ENCODE measurements at places on chromosomes 12 and 14. TPM values are rescaled to one million over a fixed set of nuclear protein-coding genes. Genes with fewer than 3 reads are reported as not detected.
A peak's percentile ranks its signal among the peaks of the same experiment; 100 is the strongest.

DNA sequence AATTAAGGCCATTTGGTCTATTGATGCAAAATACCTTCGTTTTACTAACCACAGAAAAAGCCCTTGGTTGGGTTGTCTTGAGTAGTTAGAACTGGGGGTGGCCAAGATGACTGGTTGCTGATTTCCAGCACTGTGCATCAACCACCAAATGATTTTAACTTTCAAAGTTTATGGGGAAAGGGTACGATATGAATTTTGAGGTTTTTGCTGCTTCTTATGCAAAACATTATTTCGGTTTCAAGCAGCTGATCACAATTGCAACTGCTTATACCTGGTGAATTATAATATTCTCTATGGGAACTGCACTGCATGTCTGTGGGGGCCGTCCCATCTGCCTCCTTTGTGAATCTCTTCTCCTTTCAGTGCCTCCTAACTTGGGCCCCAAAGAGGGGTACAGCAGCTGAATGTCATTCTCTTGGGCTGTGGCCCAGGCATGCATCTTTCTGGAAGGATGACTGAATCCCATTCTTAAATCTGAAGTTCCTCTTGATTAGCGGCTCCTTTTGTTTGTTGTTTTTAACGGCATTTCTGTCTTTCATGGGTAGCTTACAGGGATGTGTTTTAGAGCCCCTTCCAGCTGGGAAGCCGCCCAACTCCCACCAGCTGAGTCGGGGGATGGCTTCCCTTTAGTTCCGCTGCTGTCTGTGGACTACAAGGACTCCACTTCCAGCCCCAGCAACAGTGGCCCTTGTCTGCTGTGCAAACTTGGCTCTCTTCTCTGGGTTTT is 479.8 kb downstream of the ZFP36L1 start:
- no peak overlapping the region for H3K27ac ChIP-seq
- no peaks in the 10 kb centered on the region for H3K36me3 ChIP-seq
- H3K4me3 ChIP-seq: no peak overlapping the region
- H3K4me1 ChIP-seq: peaks cover 6% of the 10 kb centered on the region

GRCh38 chr14:47826809-47827208 is 151.4 kb upstream of the MDGA2 start:
- H3K36me3 ChIP-seq: no peaks in the 10 kb centered on the region
- no peak for DNase-seq
- H3K4me3 ChIP-seq: no peak overlapping the region
- no peak overlapping the region for H3K27ac ChIP-seq
- H3K4me1 ChIP-seq: no peaks in the 10 kb centered on the region

GRCh38 chr12:19165451-19165850 is 35.9 kb downstream of the PLEKHA5 start:
- H3K27ac ChIP-seq: no peak overlapping the region
- H3K4me1 ChIP-seq: no peaks in the 10 kb centered on the region
- no peak for DNase-seq
- H3K27me3 ChIP-seq: no peaks in the 10 kb centered on the region

- no peak for DNase-seq
- H3K36me3 ChIP-seq: no peaks in the 10 kb centered on the region
- H3K4me1 ChIP-seq: no peaks in the 10 kb centered on the region
- H3K27ac ChIP-seq: no peak overlapping the region
- peaks cover 7% of the 10 kb centered on the region for H3K27me3 ChIP-seq
- no peak overlapping the region for H3K4me3 ChIP-seq
These were observed 57.3 kb upstream of the TMEM132D start for GRCh38 chr12:129961091-129961490.

- no peaks in the 10 kb centered on the region for H3K27me3 ChIP-seq
- no peaks in the 10 kb centered on the region for H3K4me1 ChIP-seq
- H3K4me3 ChIP-seq: no peak overlapping the region
These were observed 16.5 kb upstream of the SERPINA4 start for GRCh38 chr14:94544726-94545125.

DNA sequence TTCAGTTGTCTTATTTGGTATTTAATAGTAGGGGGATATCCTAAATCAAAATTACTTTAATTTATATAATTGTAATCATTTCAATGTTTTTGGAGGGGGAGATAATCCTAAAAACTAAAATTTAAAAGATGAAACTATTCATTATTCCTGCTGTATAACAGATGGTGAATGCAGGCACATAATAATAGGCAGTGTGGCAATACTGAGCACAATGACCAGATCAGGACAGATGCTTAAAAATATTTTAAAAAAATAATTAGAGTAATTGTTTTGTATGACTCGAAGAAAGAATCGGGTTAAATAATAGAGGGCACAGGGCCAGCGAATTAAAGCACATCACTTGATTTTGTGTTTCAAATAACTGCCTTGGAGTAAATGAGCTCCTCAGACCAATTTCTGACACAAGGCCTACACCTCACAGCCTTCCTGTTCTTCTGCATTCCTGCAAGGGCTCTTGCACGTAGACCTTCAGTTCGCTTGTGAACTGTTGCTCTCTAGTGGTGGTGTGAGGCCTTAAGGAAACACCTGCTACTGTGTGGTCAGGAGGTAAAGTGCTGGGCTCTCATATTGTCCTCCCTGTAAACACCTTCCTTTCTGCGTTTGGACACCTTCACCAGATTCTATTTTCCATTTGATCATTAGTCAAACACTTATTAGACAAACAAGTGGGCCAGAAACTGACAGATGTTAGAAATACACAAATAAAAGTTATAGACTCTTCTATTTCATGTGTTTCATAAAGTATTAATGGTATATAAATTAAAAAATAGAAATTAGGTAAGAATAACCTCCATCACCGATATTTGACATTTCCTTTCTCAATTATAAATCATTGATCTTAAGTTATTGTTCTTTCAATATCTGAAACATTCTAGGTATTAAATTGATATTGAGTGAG is 29.3 kb upstream of the KLRF1 start:
- no peak overlapping the region for H3K4me3 ChIP-seq
- H3K36me3 ChIP-seq: no peaks in the 10 kb centered on the region
- H3K4me1 ChIP-seq: peaks cover 42% of the 10 kb centered on the region
- H3K27ac ChIP-seq: peak overlapping the region; percentile 54
- no peaks in the 10 kb centered on the region for H3K27me3 ChIP-seq

DNA sequence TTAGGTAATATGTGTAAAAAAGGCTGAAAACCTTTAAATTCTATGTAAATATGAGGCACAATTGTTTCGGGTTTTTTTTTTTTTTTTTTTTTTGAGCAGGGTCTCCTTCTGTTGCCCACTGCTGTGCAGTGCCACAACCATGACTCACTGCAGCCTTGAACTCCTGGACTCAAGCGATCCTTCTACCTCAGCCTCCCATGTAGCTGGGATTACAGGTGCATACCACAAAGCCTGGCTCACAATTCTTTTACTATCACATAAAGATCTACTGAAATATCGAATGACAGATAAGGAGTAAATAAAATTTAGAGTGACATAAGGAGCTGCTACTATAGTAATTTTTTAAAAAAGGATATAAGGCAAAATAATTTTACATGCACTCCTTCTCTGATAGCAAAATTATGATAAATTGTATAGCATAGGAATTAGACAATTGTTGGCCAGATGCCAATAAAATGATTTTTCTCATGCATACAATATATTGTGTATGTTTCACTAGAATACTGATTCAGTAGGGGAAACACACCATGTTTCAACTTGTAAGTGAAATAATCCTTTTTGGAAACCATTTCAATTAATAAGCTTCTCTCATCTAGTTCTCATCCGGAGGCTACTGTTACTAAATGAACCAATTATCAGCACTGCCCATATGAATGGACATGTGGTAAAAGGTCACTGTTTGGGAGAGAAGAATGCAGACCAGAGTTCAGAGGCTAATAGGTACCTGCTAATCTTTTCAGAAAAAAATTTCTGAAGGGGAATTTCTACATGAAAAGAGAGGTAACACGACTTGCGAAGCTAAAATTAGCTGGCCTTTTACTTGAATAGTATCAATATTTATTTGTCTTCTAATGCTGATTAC is 108.4 kb downstream of the PPP1R12A start:
- H3K27ac ChIP-seq: no peak overlapping the region
- no peak for DNase-seq
- peaks cover 12% of the 10 kb centered on the region for H3K4me1 ChIP-seq
- no peak overlapping the region for H3K4me3 ChIP-seq
- no peaks in the 10 kb centered on the region for H3K27me3 ChIP-seq

DNA sequence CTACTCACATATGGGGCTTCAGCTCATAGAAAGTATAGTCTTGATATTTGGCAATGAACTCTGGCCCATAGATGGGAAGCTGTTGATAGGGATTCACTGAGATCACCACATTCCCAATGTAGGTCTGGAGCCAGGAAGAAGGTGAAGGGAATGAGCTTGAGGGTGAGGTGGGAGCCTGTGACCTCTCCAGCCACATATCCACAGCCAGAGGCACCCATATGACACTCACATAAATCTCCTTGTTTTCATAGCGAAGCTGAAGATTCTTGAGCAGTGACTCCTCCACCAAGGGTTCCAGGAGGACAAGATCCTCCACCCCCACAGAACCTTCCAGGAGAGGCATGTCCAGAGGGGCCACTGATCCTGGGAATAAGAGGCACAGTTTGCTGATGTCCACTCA is 1.9 kb downstream of the MYO1A start:
- DNase-seq: no peak
- no peaks in the 10 kb centered on the region for H3K36me3 ChIP-seq
- H3K27ac ChIP-seq: no peak overlapping the region
- no peaks in the 10 kb centered on the region for H3K27me3 ChIP-seq
- peaks cover 24% of the 10 kb centered on the region for H3K4me1 ChIP-seq

DNA sequence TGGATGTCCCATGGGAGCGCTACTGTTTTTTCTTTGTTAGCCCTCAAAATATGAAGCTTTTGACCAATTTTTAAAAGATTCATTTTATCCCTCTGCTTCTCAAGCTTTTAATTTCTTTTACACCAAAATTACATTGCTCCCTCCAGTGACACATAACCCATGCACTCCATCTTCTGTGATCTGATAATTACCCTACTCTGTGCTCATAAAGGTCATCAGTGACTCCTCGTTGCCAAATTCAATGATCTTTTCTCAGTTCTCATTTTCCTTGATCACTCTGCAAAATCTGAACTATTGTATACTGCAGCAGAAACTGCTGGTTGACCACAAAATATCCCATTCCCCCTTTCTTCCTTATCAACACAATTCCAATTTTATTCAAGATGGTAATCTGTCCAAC is 8.7 kb upstream of the PTGDR start:
- no peaks in the 10 kb centered on the region for H3K4me1 ChIP-seq
- no peaks in the 10 kb centered on the region for H3K36me3 ChIP-seq
- no peaks in the 10 kb centered on the region for H3K27me3 ChIP-seq
- H3K4me3 ChIP-seq: no peak overlapping the region
- H3K27ac ChIP-seq: no peak overlapping the region
- DNase-seq: no peak

DNA sequence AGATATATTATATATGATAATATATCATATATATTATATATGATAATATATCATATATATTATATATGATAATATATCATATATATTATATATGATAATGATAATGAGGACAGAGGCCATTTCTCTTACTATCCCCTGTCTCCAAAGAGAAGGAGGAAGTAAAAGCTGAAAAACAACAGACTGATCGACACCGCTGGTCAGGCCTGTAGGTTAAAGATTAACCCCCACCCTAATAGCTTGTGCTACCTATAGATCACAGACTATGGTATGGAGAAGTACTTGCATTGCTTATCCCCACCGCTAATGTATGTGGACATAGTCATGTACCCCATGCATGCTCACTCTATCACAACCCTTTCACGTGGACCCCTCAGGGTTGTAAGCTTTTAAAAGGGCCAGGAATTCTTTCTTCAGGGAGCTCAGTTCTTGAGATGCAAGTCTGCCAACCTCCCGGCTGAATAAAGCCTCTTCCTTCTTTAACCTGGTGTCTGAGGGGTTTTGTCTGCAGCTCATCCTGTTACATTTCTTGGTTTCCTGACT is 786.1 kb upstream of the TMEM132C start:
- no peaks in the 10 kb centered on the region for H3K4me1 ChIP-seq
- no peaks in the 10 kb centered on the region for H3K36me3 ChIP-seq
- no peak for DNase-seq
- no peak overlapping the region for H3K27ac ChIP-seq
- H3K27me3 ChIP-seq: no peaks in the 10 kb centered on the region

- H3K27ac ChIP-seq: no peak overlapping the region
- H3K4me1 ChIP-seq: no peaks in the 10 kb centered on the region
- no peaks in the 10 kb centered on the region for H3K27me3 ChIP-seq
- H3K36me3 ChIP-seq: no peaks in the 10 kb centered on the region
- no peak overlapping the region for H3K4me3 ChIP-seq
These were observed 71.1 kb upstream of the SOX5 start for GRCh38 chr12:24020397-24021163.

DNA sequence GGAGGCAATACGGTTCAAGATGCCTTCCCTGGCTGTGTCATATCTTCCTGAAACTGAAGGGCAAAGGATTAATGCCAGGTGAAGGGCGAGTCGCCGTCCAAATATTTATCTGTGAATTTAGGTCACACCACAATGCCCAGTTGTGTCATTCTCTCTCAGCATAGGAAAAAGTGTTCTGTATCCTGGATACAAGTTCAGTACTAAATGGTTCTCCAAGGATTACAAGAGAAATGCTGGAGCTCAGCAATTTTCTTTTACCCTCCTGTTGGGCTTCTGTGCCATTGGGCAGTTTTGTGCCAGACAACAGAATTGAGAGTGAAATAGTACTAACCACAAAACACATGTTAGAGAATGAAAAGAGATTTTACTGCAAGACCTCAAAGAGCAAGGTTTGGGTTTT is 493.9 kb downstream of the EGLN3 start:
- no peak overlapping the region for H3K27ac ChIP-seq
- no peaks in the 10 kb centered on the region for H3K27me3 ChIP-seq
- no peaks in the 10 kb centered on the region for H3K4me1 ChIP-seq
- no peak for DNase-seq

GRCh38 chr12:108040947-108041346 is 88.1 kb upstream of the WSCD2 start:
- H3K4me1 ChIP-seq: no peaks in the 10 kb centered on the region
- no peak overlapping the region for H3K4me3 ChIP-seq
- DNase-seq: no peak
- H3K27ac ChIP-seq: no peak overlapping the region
- H3K36me3 ChIP-seq: no peaks in the 10 kb centered on the region

- H3K27ac ChIP-seq: peak overlapping the region; percentile 100
- H3K36me3 ChIP-seq: no peaks in the 10 kb centered on the region
- H3K4me1 ChIP-seq: peaks cover 42% of the 10 kb centered on the region
These were observed 108.5 kb downstream of the ARF6 start for GRCh38 chr14:50001151-50001998.

DNA sequence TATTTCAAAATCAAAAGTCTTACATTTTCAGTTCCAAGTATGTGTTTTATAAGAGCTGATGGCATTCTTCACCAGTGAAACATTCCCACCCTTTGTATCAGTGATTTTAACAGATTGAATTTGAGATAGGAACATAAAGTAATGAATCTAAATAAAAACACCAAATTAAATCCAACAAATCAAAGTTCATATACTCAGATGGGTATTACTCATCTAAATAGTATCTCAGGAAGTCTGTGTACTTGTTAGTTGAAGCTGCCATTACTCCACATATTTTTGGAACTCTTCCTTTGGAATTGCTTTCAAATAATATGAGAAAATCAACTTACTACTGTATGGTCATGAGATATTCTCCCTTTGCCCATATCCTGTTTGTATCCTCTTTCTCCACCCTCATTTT is 89.1 kb downstream of the MIA2 start:
- H3K27ac ChIP-seq: no peak overlapping the region
- no peaks in the 10 kb centered on the region for H3K27me3 ChIP-seq
- H3K4me3 ChIP-seq: no peak overlapping the region
- no peaks in the 10 kb centered on the region for H3K4me1 ChIP-seq

TMEM253 gene
- total RNA-seq: not detected

CLEC9A gene
- total RNA-seq: not detected

PTCSC3 gene
- not detected for total RNA-seq

MRPL52 gene
- total RNA-seq: 36.5 TPM

PTGES3 gene
- total RNA-seq: 155 TPM

MLEC gene
- 55.3 TPM for total RNA-seq

C12orf76 gene
- 13.6 TPM for total RNA-seq

TAS2R14 gene
- total RNA-seq: 3.5 TPM

GALNT9 gene
- 0.72 TPM for total RNA-seq

TSHR gene
- total RNA-seq: 0.25 TPM
